ENCODE measurements at places on chromosomes 4 and X.

- no peak for DNase-seq
Observed at GRCh38 chr4:73252001-73252400, 6.6 kb downstream of the ANKRD17 start.

DNA sequence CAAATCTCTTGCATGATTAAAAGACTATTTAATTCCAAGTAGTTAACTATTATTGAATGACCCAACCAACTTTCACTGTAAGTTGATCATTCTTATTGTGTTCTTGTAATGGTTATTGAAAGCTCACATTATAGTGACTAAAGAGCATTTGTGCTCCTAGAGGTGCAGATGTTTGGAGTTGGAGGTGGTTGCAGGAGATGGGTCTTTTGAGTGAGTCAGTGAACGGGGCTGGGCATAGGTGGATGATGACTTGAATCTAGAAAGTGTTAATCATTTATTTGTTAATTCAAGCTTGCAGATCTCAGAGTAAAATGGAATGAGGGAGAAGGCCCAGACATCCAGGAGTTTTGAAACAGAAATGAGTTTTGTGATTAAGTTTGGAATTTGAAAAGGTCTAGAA, 13.7 kb downstream of the NWD2 start:
- no peak for DNase-seq

GRCh38 chrX:14508025-14508690, 21.2 kb upstream of the GLRA2 start:
- no peak for DNase-seq

- DNase-seq = peak; percentile 4
Observed at GRCh38 chrX:47831788-47832187, 4.9 kb upstream of the ZNF81 start.

- no peak for DNase-seq
Observed at GRCh38 chr4:163474027-163474426, 473 bp upstream of the TKTL2 start.

DNA sequence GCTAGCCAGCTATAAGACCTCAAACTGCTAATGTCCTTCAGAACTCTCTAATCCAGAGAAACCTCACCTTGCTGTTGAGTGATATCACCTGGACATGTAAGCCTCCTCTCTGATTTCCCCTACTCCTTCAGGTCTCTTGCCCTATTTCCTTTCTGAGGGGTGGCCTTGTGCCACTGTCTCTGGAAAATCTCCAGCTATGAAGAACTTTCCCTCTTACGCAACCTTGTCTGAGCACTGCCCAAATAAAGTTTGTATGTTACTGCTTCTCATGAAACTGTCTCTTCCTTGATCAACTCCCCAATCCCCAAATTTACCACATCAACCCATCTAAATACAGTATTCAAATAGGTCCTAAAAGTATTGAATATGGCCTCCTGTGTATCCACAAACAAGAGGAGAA, 53.5 kb upstream of the VEGFD start:
- DNase-seq = no peak

DNA sequence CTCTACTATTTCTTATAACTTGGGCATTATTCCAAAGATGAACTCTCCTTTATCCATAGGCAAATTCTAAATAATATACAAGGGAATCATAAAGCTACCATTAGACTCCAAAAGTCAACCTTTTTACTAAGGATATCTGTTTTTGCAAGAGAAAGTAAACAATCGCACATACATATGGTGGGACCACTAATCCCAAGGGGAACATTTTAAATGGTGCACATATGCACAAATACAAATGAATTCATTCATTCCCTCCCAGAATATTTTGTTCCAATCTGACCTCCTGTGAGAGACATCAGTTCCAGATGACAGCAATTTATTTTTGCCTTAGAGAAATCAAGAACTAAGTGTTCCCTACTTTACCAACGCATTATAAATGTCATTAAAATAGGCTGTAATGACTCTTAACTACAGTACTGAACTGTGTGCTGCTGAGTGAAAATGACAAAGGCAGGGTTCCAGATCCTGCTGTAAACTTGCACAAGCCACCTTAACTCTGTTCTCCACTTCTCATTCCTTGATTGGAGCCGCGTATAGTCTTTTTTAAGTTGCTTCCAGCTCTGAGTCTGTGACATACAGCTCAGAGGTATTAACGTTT, 2.0 kb downstream of the DHX15 start:
- no peak for DNase-seq

- DNase-seq = no peak
Observed at GRCh38 chrX:25079020-25079419, 63.3 kb upstream of the ARX start.

GRCh38 chr4:69484011-69484410, 11.7 kb downstream of the UGT2B4 start:
- no peak for DNase-seq

DNA sequence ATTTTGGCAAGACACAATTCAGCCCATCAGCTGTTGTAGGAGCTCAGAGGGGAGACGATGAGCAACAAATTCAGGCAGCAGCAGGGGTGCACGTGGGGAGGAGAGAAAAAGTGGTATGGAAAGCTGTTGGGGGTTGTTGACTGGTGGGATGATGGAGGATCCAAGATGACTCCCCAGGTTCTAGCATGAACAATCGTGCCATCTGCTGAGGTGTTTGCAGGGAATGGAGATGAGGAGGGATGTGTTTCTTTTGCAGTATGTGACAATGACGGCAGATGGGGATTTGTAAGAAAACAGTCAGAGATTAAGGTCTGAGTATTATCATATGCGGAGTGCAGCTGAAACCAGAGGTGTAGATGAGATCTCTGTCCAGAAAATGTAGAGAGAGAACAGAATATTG, 63.3 kb downstream of the SEL1L3 start:
- DNase-seq = no peak

DNA sequence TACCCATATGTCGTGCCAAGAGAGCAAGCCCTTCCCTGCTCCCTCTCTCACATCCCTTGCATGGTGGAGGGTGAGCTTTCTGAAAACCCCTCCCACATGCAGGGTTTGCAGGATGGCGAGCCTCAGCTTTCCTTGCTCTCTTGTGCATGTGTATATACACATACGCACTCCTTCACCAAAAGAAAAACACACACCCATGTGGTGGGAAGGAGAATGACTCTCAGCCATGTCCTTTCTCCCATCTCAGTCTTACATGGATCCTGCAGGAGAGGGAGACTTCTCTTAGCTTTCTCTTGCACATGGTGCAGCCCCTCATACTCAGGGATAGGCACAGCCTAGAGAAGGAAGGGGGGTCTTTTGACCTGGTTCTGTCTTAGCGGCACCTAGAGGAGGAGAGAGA, 81.1 kb downstream of the CLCN5 start:
- no peak for DNase-seq

- DNase-seq = no peak
Observed at GRCh38 chr4:175935016-175935661, 123.1 kb upstream of the GPM6A start.

- DNase-seq = no peak
Observed at GRCh38 chrX:52585892-52586291, 68.8 kb downstream of the SSX7 start.

- DNase-seq = no peak
Observed at GRCh38 chrX:15939737-15940136, 85.1 kb upstream of the AP1S2 start.

DNA sequence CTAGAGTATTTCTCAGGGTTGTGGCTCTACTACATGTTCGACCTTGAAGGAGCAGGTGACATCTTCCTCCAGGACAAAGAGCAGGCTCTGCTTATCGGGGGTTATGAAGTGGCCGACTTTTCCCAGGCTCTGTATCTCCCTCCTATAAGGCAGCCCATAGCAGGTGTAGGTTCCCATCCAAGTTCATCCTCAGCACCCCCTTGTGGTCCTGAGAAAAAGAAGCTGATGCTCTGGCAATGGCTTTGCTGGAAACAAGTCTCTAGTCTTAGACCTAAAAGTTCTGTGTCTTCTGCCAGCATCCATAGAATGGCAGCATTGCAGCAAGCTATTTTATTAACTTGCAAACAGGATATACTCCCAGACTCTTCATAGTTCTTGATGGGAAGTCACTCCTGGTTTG, 836.6 kb upstream of the PRKX start:
- no peak for DNase-seq

GRCh38 chrX:7948483-7948882, 21.3 kb upstream of the PNPLA4 start:
- no peak for DNase-seq

DNA sequence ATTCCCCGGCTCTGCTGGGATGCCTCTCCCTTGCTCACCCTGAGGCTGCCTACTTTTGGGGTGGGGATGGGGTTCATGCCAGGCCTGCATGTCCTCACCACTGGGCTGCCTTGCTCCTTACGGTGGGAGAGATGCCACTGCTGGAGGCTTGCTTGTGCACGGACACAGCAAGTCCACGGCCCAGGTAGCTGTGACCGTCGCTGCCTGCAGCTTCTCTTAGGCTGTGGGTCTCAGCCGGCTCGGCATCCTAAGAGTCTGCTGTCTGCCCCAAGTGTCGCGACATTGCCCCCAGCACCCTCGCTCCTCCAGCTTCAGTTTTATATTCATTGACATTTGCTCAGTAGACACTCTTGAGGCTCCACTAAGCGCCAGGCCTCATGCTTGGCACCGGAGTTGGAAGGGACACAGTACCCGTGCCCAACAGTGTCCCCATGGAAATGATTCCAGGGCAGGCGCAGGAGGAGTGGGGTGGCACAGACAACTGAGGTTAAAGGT, 58.3 kb downstream of the TBC1D14 start:
- DNase-seq = no peak

DNA sequence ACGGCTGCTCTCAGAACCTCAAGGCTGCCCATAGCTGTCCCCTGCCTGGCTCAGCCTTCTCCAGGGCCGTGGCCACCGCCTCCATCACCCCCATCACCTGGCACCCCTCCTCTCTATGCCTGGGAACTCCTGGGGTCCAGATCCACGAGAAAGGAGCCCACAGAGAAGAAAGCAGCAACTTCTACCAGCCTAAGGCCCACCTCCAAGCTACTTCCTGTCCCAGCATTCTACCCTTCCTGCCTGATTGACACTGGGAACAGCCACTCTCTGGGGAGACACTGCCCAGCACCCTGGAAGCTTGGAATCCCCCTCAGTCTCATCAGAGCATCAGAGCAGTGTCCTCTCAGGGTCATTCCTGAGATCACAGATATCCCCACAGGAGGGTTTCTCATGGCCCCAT, 36.9 kb upstream of the PROM1 start:
- no peak for DNase-seq

DNA sequence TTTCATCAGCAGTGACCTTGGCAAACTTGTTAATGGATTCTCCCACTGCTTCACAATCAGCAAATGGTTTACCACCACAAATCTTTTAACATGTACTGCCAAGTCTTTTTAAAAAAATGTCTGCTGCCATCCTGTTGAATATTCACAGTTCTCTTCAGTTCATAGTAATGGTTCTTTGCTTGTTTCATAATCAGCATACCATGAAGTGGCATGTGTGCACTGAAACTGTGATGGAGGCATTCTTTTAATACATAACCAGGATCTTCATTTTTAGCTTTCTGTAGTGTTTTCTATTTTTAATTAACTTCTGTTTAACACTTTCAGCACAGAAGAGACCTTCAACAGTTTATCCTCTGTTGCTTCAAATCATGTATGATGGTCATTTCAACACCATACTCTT, 230.1 kb upstream of the ARSJ start:
- no peak for DNase-seq

GRCh38 chr4:177246641-177247584, 62.8 kb upstream of the NEIL3 start:
- DNase-seq = no peak

DNA sequence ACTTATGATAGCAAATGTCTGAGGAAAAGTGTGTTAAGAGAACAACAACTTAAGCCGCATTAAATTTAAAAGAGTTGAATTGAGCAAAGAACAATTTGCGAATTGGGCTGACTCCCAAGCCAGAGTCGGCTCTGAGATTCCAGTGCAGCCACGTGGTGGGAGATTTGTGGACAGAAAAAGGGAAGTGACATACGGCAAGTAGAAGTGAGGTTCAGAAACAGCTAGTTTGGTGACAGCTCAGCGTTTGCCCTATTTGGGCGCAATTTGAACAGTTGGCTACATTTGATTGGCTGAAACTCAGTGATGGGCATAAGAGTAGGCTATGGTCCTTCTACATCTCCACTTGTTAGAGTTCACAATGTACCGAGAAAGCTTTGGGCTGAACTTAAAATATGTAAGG, 124.0 kb downstream of the PRKX start:
- no peak for DNase-seq

GRCh38 chr4:171221181-171221580, 592.0 kb upstream of the GALNTL6 start:
- no peak for DNase-seq
